ENCODE measurements at places on chromosomes 4 and X. TPM values are rescaled to one million over a fixed set of nuclear protein-coding genes. Genes with fewer than 3 reads are reported as not detected.

Gene HOPX
- total RNA-seq, result 3.1 TPM

Gene IRAK1
- total RNA-seq, result 64.9 TPM

Gene DUSP21
- not detected for total RNA-seq

Gene MAML3
- 26.0 TPM for total RNA-seq

Gene AVPR2
- total RNA-seq, result not detected

Gene TMEM156
- not detected for total RNA-seq

Gene UGT2B10
- total RNA-seq, result not detected
